Activated CD4-positive, alpha-beta T cell treated with anti-CD3 and anti-CD28 coated beads, Interleukin-2, Interleukin-4, amounts not matched to agents 100 ng/mL and 50 ng/mL, durations not matched to agents 16 hours and 8 hours (primary cell): ENCODE measurements at places on chromosomes 12 and 14.

DNA sequence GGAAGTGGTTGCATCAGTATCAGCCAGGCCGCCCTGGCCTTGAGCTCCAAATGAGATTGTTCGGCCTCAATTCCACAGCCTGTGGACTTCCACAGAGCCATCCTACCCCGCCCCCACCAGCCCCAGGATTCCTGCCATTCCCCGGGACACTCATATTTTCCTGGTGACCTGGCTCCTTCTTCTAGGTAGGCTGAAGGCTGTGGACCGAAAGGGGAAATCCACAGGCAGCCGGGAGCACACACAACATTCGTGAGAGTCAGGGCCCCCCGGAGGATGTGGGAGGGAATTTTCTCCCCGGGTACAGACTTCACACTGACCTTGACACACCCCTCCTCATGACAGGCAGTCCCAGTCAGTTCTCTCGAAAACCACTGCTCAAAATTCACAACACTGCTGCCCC is 39.9 kb downstream of the RIN3 start:
- DNase-seq, result no peak

DNA sequence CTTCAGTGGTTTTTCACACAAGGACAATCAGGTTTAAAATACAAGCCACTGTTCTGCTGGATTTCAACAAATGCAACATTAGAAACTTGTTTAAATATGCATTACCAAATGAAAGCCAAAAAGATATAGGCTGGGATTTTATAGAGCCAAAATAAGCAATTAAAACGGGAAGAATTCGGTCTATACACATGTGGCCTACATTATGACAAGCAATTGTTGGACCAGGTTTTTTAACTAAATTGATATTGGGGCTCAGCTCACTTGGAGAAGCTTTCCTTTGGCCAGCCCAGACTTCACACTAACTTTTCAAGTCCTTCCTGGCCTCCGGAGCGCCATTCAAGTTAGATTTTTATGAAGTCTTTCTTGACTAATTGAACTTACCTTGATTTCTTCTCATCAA is 16.9 kb upstream of the PDE3A start:
- no peak for DNase-seq

- no peak for DNase-seq
These were observed 457.6 kb upstream of the RGS6 start for GRCh38 chr14:71474301-71475265.

GRCh38 chr12:82966001-82966559 is 279.4 kb downstream of the TMTC2 start:
- DNase-seq, result no peak

- peak; percentile 89 for DNase-seq
These were observed 87.3 kb downstream of the PHLDA1 start for GRCh38 chr12:75944097-75944904.
